ENCODE measurements at places on chromosomes 2 and 18. TPM values are rescaled to one million over a fixed set of nuclear protein-coding genes. Genes with fewer than 3 reads are reported as not detected.

RBM44 gene
- 2.0 TPM for total RNA-seq

COLEC11 gene
- 2.0 TPM for total RNA-seq

- no peak for DNase-seq
These were observed 83.4 kb downstream of the COL6A3 start for GRCh38 chr2:237330541-237330940.

GRCh38 chr2:207072571-207072970, 93.2 kb downstream of the KLF7 start:
- DNase-seq, result no peak

DNA sequence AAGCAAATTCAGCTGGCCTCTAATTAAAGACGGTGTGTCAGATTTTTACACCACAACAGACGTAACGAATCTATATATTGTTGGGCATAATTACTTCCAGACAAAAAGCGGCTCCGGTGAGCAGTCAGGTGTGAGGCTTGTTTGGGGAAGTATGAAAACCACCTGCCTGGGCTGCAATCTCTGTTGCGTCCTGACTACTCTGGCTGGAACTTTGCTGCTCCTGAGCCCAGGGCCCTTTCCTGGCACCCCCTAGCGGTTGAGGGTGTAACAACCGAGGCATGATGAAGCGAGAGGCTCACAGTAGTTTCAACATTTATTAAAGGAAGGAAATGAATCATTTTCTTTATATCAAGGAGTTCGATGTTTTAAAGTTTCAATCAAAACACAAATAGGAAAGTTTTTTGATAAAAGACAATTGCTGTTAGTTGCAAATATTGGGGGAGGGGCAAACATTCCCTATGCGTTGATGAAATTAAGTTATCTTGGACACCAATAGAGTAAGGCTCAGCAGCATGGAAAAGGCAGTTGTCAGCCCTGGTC, 10.6 kb upstream of the ITGB6 start:
- DNase-seq, result peak; percentile 79

DNA sequence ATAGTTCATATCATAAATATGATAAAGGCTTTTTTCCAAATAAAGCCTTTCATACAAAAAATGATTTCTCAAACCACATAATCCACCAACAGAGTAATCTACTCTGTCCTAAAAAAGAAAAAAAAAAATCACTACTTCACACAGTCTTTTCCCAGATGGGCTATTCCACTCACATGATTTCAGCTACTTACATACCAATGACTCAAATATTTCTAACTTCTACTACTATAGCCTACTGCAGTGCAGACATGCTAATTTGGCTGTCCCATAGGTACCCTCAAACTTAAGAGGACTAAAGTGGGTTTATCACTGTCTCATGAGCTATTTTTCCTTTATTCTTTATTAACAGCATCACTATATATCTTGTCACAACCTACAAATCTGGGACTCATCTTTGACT, 57.4 kb downstream of the SLC66A3 start:
- DNase-seq, result no peak

DNA sequence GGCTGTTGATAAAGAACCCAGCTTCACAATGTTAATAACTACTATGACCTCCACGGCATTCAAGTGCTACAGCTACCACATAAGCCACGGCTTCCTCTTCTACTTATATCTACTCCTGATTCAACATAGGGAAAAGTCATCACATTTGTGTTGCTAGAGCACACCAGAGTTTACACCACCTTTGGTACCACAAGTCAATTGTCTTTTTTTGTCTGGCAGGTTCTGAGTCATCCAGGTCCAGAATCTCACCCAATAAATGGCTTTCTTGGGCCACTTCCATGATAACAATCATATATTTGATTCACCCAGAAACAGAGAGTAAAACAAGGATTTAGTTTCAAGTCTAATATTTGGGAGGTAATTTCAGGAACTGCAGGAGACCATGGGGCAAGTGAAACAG, 480.2 kb downstream of the TMX3 start:
- DNase-seq, result no peak

GRCh38 chr18:25831301-25831701, 259.1 kb downstream of the SS18 start:
- no peak for DNase-seq

GRCh38 chr18:72727038-72727655, 140.6 kb downstream of the NETO1 start:
- no peak for DNase-seq

Data from stomach (tissue), 19 donors.